ENCODE measurements at places on chromosomes 6 and 20.

- no peak for DNase-seq
Measured at GRCh38 chr6:91127752-91128151, 540.9 kb upstream of the MAP3K7 start.

DNA sequence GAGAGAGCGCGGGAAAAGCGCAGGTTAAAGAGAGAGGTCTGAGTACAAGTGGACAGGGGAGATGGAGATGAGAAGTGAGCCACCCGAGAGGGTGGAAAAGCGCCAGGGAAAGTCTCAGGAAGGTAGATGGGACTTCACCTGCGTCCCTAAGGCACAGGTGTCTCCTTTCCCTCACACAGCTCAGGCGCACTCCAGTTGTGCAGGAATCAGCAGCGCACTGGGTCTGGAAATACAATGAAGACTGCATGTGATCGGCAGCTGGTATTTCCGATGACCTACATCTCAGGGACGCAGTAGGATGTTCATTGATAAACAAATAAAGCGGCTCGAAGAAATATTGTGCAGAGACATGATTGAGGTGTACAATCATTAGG, 432 bp upstream of the KHDRBS2 start:
- no peak for DNase-seq

DNA sequence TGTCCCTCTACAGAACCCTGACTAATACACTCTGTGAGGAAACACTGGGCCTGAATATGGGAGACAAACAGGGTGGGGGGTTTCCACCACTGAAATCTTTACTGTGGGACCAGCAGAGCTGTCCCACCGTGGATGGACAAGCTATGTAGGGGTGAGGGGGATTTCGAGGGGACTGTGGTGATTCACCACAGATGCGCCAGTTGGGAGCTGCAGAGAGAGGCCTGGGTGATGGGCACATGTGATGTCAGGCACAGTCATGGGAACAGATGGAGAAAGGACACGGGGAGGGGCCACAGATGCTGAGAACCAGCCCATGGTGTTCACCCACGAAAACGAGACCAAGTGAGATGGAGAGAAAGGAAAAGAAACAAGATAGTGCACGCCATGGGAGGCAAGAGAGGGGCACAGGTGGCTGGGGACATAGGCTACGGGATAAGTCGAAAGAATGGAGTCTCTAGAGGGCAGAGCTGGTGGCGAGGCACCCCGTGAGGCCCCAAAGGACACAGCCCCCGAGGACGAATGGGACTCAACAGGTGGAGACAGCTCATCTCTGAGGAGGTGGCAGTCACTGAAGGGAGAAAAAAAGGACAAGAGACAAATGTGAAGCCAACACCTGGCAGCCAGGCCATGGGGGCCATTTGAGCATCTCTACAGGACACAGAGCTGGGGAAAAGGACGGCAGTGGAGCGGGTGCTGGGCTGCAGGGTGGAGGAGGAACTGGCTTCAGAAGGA, 10.5 kb upstream of the RAMACL start:
- no peak for DNase-seq

DNA sequence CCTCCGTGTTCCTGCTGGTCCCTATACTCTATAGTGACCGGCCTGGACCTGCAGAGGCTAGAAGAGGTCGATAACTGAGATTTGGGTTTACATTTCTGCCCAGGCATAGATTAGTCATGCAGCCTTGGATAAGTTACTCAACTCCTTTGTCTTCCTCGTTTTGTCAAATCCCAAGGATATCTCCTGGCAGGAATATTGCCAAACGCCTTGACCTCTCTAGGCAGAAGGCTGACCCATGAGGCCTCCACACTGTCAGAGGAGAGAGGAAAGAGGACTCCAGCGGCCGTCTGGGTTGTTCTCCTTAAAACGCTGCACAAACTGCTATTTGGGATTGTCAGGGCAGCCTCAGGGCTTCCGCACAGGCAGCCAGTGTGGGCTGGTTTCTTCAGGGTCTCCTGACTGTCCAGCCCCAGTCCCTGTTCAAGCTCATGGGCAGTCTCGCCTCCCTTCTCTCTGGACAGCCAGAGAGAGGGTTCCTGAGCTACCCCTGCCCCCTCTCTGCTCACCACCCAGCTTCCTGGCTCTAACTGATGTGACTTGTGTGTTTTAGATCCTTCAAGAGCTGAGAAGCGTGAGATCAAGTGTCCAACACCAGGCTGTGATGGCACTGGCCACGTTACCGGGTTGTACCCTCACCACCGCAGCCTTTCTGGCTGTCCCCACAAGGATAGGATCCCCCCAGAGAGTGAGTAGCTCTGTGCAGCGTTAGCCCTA, 44.7 kb upstream of the PCMTD2 start:
- no peak for DNase-seq

DNA sequence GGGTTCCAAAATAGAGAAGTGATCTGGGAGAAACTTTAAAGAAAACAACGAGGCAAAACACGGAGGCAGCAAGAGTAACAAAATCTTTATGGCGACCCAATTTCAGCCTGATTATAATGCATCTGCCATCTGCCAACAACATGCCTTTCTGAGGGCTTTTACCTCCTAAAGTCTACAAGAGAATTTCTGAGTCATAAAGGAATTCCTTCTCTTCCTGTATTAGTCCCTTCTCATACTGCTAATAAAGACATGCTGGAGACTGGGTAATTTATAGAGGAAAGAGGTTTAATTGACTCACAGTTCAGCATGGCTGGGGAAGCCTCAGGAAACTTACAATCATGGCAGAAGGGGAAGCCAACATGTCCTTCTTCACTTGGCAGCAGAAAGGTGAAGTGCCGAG, 226.6 kb downstream of the HACE1 start:
- DNase-seq = no peak

DNA sequence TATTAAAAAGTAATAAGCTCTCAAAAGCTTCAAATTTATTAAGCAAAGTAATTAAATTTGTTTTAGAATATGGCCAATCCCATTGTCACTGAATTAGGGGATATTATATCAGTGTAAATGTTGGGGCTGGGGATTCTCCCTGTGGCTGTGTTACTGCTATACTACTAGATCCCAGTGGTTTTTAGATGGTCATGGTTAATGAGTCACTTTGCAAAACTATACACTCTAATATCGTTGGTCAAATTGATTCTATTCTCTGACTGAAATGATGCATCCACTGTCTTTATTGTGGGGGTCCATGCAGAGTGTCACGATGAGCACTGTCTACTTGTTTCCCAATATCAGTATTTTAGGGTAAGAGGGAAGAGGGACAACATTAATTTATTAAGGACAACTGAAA, 336.9 kb upstream of the PREP start:
- DNase-seq = no peak

DNA sequence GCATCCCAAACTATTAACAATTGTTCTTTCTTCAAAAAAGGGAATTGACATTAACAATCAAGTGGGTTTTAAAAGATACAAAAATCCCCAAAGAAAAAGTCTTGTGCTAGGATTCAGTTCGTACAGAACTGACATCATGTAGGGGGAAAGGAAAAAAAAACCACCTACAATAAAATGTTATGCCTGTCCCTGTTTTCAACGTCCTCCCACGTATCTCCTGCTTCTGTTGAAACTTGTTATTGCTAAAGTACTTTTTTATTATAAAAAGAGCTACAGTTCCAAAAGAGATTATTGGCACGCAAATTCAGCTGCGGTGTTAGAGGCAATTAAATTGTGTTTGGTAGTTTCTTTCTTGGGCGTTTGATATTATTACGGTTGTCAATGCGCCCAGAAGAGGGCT, 102.8 kb upstream of the PHACTR1 start:
- DNase-seq = no peak

DNA sequence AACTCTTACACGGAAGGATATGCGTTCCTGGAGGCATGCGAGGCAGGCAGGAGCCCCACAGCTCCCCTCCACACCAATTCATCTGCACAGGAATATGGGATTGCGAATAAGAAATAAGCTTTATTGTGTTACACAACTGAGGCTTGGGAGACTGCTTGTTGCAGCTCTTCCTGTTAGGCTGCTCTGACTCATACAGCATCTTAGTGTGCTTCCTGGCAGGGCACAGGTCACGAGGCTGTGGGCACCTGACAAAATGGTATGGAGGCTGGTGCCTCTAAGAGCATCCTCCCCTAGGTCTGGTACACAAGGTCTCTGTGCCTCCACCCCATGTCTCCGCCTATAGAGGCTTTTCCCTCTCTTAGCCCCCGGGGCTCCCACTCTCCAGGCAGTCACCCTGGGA, 6.8 kb downstream of the SLC22A3 start:
- no peak for DNase-seq
